ENCODE measurements at places on chromosomes 4 and X. TPM values are rescaled to one million over a fixed set of nuclear protein-coding genes. Genes with fewer than 3 reads are reported as not detected.

DNA sequence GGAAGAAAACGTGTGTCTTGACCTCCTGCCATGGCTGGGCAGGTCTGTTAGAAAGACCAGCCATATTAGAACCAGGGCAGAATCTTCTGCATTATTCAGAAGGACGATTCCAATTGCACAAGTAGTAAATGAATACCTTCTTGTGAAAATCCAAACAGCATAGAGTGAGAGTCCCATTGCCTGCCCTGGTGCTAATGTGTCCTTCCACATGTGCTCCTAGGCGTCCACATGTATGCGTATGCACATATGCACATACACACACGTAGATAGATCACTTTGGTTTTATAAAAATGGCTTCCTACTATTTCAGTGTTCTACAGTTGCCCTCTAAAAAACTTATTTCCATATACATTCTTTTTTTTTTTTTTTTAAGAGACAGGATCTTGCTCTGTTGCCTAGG lies 10.2 kb upstream of the GRPEL1 start:
- no peak for DNase-seq

DNA sequence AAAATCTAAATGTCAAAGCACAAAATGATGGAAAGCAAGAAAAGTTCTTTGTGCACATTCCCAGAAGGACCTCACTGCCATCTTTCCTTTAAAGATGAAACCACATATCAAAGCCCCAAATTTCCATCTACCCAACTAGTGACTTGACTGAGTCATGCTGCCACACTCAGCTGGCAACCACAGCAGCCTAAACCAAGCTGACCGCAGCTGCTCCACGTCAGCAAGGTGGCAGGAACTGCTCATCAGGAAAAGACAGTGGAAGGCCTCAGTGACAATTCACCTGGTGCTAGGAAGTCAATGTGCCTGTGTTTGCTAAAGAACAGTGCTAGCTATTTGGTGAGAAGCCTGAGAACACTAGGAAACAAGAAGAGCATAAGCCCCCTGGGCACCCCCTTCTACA lies 26.1 kb downstream of the ACOX3 start:
- DNase-seq, result no peak

GRCh38 chrX:108361316-108361715 lies 76.9 kb downstream of the COL4A6 start:
- DNase-seq, result no peak

GRCh38 chr4:38659346-38659745 lies 4.7 kb upstream of the KLF3 start:
- DNase-seq, result no peak

GRCh38 chr4:73432169-73433000 lies 3.6 kb upstream of the AFP start:
- no peak for DNase-seq

ANAPC10 gene
- polyA plus RNA-seq, result 20.2 TPM

DGAT2L6 gene
- not detected for polyA plus RNA-seq

DNA sequence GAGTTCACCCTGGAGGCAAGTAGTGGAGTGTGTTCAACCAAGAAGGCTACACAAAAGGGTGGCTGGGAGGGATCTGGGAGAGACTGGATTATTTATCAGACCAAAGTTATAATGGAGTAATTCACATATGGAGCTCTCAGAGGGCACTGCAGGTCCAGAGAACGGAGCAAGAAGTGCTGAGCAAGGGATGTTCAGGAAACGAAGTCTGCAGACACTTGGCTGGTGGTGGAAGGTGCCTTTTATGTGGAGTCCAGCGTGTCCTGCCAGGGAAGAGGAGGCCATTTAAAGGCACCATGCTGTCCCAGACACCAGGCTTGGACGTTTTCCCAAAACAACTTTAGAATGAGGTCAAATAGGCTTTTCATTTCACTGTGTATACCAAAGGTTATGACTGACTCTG lies 130.1 kb downstream of the CEP135 start:
- no peak for DNase-seq

GPM6B gene
- polyA plus RNA-seq, result 0.01 TPM

F8A2 gene
- polyA plus RNA-seq, result not detected

- no peak for DNase-seq
Observed at GRCh38 chrX:110395877-110396276, 37.2 kb downstream of the RTL9 start.

DNA sequence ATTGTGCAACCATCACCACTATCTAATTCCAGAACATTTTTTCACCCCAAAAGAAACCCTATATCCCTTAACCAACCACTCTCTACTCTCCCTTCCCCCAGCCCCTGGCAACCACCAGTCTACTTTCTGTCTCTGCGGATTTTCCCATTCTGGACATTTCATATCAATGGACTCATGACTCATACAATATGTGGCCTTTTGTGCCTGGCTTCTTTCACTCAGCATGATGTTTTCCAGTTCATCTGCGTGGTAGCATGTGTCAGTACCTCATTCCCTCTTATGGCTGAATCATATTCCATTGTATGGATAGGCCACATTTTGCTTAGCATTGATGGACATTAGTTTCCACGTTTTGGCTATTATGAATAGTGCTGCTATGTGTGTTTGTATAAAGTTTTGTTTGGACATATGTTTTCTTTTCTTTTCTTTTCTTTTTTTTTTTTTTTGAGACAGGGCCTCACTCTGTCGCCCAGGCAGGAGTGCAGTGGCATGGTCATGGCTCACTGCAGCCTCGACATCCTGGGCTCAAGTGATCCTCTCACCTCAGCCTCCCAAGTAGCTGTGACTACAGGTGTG lies 335.4 kb downstream of the BCOR start:
- no peak for DNase-seq

GRCh38 chrX:69063486-69063885 lies 101.8 kb downstream of the PJA1 start:
- no peak for DNase-seq

- DNase-seq, result no peak
Observed at GRCh38 chr4:3342182-3342854, 49.5 kb downstream of the RGS12 start.
